ENCODE measurements at places on chromosomes 6 and 20. TPM values are rescaled to one million over a fixed set of nuclear protein-coding genes. Genes with fewer than 3 reads are reported as not detected.

Gene POU5F1
- total RNA-seq = 0.13 TPM

Gene RPRD1B
- 18.9 TPM for total RNA-seq

GRCh38 chr20:40667503-40667902 lies 21.5 kb downstream of the MAFB start:
- no peaks in the 10 kb centered on the region for H3K4me1 ChIP-seq
- no peak overlapping the region for H3K4me3 ChIP-seq
- no peak overlapping the region for H3K27ac ChIP-seq
- H3K27me3 ChIP-seq = no peaks in the 10 kb centered on the region

GRCh38 chr6:82367704-82368103 lies 4.1 kb downstream of the TPBG start:
- no peak overlapping the region for H3K27ac ChIP-seq
- H3K4me1 ChIP-seq = peaks cover 12% of the 10 kb centered on the region

- H3K4me3 ChIP-seq = no peak overlapping the region
- no peaks in the 10 kb centered on the region for H3K27me3 ChIP-seq
- no peak for DNase-seq
- no peaks in the 10 kb centered on the region for H3K36me3 ChIP-seq
- H3K27ac ChIP-seq = no peak overlapping the region
Measured at GRCh38 chr6:110114004-110114403, 65.5 kb downstream of the WASF1 start.

DNA sequence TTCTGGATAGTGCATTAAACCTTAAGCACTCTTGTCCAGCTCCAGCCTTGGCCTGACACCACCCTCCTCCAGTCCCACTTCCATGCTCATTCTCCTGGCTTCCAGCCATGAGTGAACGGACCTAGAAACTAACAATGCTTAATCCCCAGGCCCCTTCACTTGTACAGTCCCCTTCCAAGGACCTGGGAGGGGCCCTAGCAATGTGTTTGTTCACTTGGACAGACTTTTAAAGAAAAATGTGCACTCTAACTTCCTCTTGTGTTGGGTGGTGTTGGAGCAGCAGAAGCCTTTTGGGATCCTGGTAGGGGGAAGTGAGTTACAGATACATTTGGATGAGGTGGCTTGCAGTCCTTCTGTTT lies 48.9 kb upstream of the CCN6 start:
- H3K36me3 ChIP-seq = no peaks in the 10 kb centered on the region
- peak; percentile 98 for DNase-seq
- no peak overlapping the region for H3K4me3 ChIP-seq
- H3K27ac ChIP-seq = peak overlapping the region; percentile 81

DNA sequence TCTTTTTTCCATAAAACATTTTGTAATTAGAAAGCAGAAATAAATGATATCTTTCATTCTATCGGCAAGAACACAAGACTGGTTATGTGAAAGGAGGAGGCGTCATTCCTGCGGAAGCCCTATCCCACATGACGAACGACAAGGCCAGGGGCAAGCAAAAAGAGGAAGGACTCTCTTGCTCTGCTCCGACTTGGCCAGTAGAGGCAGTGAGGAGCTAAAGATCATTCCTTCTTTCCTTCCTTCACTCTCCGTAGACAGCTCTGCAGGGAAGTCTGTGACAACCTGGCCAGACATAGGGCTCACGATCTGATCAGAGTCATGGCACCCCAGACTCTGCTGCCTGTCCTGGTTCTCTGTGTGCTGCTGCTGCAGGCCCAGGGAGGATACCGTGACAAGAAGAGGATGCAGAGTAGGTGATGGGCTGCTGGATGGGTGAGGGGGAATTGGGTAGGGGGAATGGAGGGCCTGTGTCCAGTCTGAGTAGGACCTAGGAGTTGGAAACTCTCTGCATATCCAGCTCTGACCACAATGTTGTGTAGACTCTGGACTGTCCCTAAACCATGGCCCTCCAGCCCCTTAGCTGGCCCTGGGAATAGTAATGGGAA lies at the start of gene WFDC10A:
WFDC10A (plus strand) TSS at position 244 of the 605 bp plus-strand sequence; CDS start at position 319, 75 bp downstream.
- no peak within 1 kb of the TSS for H3K4me3 ChIP-seq
- H3K36me3 ChIP-seq = no peaks in the 10 kb centered on the region
- no peaks in the 10 kb centered on the region for H3K27me3 ChIP-seq
- no peaks in the 10 kb centered on the region for H3K4me1 ChIP-seq
- DNase-seq = peak; percentile 28

DNA sequence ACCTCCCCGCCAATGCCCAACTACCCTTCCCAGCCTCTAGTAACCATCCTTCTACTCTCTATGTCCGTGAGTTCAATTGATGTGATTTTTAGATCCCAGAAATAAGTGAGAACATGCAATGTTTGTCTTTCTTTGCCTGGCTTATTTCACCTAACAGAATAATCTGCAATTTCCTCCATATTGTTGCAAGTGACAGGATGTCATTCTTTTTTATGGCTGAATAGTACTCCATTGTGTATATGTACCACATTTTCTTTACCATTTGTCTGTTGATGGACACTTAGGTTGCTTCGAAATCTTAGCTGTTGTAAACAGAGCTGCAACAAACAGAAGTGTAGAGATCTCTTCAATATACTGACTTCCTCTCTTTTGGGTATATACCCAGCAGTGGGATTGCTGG lies 65.0 kb downstream of the RNF217 start:
- DNase-seq = no peak
- H3K4me1 ChIP-seq = peaks cover 2% of the 10 kb centered on the region
- no peak overlapping the region for H3K27ac ChIP-seq
- H3K27me3 ChIP-seq = no peaks in the 10 kb centered on the region
- H3K36me3 ChIP-seq = no peaks in the 10 kb centered on the region
- no peak overlapping the region for H3K4me3 ChIP-seq

DNA sequence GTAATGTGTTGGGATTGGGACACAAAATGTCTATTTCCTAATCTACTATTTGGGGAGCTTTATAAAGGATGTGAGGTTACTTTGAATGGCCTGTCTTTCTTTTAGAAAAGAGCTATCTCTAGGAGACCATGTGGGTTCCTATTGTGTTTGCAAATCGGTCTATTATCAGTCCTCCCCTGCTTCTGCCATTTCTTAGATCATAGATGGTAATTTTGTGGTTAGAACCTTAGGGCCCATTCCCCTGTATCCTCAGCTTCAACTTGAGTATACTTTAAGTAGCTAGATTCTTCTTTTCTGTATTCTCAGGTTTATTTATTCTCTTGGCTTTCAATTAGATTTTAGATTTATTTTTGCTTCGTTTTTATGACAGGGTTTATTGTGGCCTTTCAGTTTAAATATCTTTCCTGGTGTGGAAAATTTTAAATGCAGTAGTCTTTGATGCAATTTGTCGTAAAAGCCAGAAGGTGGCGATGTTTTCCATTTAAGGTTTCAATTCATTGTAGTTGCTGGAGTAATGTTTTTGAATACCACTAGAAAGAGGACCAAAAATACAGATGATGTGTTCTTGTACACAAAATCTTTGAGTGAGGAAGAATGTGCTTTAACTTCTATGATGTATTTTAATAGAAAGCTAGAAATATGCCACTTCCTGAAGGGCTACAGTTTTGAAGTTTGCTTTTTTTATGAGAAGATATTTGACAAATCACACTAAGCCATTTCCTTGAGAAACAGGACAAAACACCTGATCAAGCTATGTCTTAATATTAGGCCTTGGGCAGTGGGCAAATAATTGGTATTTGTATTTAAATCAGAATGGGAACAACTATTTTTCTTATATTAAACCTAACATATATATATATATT lies 20.3 kb downstream of the TBPL1 start:
- no peaks in the 10 kb centered on the region for H3K27me3 ChIP-seq
- DNase-seq = peak; percentile 70
- no peaks in the 10 kb centered on the region for H3K36me3 ChIP-seq
- no peak overlapping the region for H3K27ac ChIP-seq
- no peaks in the 10 kb centered on the region for H3K4me1 ChIP-seq

Measured in muscle of leg (tissue), 16 donors.